NCI-H2107 (cell line): ENCODE measurements at places on chromosomes 16 and 17.

GRCh38 chr16:86305440-86305839 lies 204.9 kb upstream of the FOXF1 start:
- no peak for DNase-seq

- DNase-seq, result no peak
Observed at GRCh38 chr17:78960928-78961327, 18.8 kb downstream of the LGALS3BP start.

GRCh38 chr17:9676820-9677310 lies 31.5 kb downstream of the USP43 start:
- DNase-seq, result no peak

DNA sequence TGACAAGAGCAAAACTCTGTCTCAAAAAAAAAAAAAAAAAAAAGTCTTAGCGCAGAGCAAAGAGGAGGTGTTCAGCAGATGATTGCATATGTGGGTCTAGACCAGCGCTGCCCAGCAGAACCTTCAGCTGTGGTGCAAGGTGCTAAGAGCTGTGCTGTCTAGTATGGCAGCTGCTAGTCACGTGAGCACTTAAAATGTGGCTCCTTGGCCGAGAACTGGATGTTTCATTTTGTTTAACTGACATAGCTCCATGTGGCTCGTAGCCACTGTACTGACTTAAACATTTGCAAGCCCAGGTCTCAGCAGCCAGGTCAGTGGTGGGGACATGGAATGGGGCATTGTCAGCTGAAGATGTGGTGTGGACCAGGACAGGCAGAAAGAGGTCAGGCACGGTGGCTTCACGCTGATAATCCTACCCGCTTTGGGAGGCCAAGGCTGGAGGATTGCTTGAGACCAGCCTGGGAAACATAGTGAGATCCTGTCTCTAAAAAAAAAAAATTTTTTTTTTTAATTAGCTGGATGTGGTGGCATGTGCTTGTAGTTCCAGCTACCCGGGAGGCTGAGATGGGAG lies 9.2 kb downstream of the C1QTNF1 start:
- DNase-seq, result no peak

GRCh38 chr17:57927048-57927723 lies 28.0 kb downstream of the CUEDC1 start:
- DNase-seq, result peak; percentile 56

- DNase-seq, result no peak
Observed at GRCh38 chr16:68740628-68741346, 3.7 kb downstream of the CDH1 start.

DNA sequence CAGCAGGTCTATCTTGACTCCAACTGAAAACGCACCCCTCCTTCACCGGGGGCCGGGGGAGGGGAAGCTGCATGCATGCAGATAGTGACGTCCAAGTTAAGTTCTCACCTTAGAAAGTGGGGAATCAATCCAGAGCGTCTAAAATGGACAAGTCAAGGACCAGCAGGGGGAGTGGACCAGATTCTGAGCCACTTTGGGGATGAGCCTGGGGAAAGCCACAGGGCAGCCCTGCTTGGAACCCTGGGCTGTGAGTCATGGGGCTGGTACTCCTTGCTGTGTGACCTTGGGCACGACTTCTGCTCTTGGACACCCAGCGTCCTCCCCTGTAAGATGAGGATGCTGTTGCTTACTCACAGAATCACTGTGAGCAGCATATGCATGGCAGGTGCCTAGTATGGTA lies 9.1 kb downstream of the TNFRSF13B start:
- no peak for DNase-seq

- DNase-seq, result no peak
Observed at GRCh38 chr17:45225051-45225700, 3.5 kb downstream of the FMNL1 start.
